Pancreas (tissue), 10 donors: ENCODE measurements at places on chromosomes 11 and 22. TPM values are rescaled to one million over a fixed set of nuclear protein-coding genes. Genes with fewer than 3 reads are reported as not detected.

- DNase-seq = no peak
Measured at GRCh38 chr11:134398079-134398444, 14.0 kb downstream of the B3GAT1 start.

PATE2 gene
- polyA plus RNA-seq = not detected

DNA sequence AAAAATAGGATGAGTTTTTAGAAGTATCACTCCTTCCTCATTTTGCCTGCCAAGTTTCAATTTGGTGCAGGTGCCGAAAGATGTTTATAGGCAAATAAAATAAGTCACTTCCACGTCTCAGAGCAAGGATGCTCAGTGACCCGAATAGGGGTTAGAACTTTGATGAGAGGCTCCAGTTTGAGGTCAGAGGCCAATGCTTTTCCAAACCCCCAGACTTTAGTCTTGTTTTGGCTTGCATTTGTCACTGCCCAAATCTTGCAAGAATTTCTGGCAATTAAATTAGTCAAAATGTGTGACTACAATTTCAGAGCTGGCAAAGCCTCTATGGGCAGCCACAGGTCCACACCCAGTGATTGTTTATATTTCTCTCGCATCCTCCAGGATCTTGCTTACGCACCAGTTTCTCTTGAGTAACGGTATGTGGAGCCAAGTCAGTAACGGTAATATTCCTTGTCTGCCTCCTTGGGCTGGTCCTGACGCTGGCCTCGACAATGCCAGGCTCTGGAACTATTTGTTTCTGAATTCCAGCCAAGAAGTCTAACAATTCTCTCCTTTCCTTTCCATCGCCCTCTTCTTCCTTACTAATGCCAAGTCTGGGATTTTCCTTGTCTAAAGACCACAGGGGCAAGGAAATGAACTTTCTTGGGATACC, 9.9 kb upstream of the NUP160 start:
- DNase-seq = no peak

FKBP2 gene
- polyA plus RNA-seq = 344 TPM

THY1 gene
- polyA plus RNA-seq = 4.8 TPM

- DNase-seq = no peak
Measured at GRCh38 chr11:44823006-44823405, 96.2 kb downstream of the TSPAN18 start.

DNA sequence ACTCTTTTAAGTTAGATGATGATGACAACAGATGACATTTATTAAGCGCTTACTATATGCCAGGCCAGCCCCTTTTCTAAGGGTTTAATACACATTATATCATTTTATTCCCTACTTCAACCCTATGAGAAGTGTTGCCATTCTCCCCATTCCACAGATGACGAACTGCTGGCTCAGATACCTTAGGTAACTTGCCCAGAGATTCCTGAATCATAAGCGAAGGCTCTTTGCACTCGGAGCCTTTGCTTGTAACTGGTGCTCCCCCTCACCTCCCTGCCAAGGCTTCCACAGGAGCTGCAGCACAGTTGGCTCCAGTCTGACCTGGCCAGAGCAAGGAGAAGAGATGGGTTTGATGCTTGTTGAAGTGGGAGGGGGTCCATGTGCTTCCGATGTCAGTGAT, 43.0 kb downstream of the DBX1 start:
- no peak for DNase-seq

DNA sequence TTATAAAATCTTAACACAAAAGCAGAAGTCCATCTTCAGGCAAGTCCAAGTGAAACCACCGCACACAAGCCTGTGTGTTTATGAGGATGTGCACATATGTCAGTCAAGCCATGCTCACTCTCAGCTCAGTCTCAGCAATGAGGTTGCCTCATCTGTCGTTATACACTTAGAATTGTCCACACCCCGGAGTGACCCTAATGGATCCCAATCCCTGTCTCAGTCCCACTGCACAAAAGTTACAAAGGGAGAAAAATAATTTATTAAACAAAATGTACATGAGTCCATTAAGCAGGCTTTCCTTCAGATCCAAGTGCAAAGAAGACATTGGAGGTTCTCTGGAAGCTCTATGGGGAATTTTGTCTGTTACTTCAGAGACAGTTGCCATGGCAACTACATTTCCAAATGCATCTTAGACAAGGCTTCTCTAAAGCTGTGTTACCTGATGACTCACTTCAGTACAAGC, 24.4 kb downstream of the OR8B12 start:
- no peak for DNase-seq

- no peak for DNase-seq
Measured at GRCh38 chr11:66131937-66132632, 62.0 kb downstream of the PACS1 start.

RNF141 gene
- polyA plus RNA-seq = 4.4 TPM

MUC15 gene
- polyA plus RNA-seq = 7.8 TPM
